ENCODE measurements at places on chromosomes 2 and 18. TPM values are rescaled to one million over a fixed set of nuclear protein-coding genes. Genes with fewer than 3 reads are reported as not detected.

DNA sequence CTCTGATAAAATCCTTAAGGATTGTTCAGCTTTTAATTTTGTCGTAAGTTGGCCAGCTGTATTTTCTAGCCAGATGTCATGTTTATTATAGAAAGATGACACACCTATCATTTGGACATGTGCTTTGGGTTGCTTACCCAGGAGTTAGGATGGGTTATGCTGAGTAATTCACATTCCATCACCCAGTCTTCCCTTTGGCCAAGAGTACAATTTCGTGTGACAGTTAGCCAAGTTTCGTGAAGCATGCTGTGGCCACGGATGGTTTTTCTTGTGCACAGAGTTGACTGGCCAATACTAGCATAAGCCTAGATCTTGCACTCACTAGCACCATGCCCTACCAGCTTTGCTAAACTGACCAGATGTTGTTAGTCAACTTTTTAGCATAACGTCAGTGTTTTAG, 5.8 kb downstream of the MAPRE3 start:
- DNase-seq: no peak

DNA sequence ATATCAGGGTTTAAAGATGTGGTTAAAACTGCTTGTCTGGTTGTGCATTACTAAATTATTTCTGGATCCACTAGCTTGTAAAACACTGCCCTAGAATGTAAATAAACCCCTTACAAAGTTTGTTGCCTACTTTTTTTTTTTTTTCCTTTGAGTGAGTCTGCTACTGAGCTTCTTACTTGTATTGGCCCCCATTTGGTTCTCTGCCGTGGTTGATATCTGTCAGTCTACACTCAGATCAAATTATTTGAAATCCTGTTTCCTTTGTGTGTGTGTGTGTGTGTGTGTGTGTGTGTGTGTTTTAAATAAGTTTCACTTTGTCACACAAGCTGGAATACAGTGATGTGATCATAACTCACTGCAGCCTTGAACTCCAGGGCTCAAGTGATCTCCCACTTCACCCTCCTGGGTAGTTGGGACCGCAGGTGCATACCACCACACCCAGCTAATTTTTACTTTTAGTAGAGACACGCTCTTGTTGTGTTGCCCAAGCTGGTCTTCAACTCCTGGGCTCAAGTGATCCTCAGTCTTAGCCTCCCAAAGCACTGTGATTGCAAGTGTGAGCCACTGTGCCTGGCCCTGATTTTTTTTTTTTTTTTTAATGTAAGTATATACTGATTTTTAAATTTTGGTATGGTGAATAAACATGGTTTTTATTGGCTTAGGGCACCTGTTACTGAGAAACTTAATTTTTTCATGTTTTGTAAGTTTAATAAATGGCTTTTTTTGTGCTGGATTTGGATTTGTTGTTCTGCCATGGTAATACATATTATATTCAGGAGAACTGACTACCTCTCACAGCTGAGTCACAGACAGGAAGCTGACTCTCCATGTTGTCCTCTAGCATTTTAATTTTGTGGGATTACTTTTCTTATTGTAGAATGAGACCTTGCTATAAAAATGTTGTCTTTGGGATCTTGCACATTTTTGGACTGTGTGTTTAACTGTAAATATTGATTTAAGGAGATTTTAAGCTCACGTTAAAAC, 48.5 kb downstream of the MAP4K4 start:
- DNase-seq: no peak

DNA sequence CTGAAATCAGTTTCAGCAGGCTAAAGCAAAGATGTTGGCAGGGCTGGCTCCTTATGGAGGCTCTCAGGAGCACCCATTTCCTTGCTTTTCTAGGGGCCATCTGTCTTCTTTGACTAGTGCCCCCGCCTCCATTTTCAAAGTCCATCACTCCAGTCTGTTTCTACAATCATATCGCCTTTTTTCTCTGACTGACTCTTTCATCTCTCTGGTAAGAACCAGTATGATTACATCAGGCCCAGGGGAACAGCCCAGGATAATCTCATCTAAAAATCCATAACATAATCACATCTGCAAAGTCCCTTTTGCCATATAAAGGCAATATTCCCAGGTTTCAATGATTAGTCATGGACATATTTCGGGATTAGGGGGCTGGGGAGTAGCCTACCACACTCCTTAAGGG, 57.0 kb downstream of the CUL3 start:
- no peak for DNase-seq

DNA sequence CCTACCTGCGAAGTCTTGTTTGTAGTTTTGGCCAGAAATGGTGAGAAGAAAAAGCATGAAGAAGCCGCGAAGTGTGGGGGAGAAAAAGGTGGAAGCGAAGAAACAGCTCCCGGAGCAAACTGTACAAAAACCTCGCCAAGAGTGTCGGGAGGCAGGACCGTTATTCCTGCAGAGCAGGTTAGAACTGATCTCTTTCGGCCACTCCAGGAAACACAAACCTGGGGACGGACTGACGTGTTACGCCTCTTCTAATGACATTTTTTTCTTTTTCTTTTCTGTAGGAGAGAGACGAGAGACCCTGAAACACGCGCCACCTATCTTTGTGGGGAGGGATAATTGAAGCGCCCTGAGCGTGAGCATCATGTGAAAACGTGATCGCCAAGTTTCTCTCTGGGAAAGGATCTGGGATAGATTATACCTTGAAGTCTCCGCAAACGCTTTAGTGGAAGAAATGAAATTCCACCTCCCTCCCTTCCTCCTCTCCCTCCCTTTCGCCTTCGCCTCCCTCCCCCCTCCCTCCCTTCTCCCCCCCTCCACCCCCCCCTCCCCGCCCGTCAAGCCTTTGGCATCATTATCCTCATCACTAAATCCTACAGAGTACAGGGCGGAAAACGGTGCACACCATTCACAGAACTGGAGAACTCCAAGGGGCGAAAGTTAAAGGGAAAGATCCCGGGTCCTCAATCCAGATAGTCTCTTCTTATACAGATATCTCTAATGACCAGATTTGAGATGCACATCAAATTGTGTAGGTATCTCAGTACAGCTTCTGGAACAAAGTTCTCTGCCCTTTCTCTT, at the start of gene ZEB2:
Gene ZEB2 (minus strand): TSS at position 186 of the 798 bp plus-strand sequence. CDS start 2,769 bp downstream, outside the sequence.
- no peak for DNase-seq

DNA sequence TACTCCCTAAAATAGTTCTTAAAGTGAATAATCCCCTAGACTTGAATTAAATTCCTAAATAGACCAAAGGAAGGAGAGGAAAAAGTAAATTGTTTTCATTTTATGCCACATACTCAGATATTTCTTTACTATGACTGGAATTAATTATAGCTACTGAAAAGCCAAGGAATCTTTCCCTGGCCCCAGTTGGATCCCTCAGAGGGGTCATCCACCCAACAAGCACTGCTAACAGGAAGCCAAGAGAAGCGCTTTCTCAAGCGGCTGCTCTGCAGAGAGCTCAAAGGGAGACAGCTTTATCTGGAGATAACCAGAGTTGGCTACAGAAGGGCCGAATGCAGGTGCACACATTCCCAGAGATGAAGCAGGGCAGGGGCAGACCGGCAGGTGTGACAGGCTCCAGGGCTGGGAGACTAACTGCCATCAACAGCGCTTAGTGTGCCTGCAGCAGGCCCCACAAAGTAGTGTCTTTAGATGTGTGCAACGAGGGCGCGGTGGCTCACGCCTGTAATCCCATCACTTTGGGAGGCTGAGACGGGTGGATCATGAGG, 51.1 kb downstream of the POLR1A start:
- DNase-seq: no peak

GRCh38 chr18:78742218-78742745, 237.3 kb upstream of the SALL3 start:
- no peak for DNase-seq

- no peak for DNase-seq
Observed at GRCh38 chr2:130756053-130756873, 923 bp downstream of the AMER3 start.

DNA sequence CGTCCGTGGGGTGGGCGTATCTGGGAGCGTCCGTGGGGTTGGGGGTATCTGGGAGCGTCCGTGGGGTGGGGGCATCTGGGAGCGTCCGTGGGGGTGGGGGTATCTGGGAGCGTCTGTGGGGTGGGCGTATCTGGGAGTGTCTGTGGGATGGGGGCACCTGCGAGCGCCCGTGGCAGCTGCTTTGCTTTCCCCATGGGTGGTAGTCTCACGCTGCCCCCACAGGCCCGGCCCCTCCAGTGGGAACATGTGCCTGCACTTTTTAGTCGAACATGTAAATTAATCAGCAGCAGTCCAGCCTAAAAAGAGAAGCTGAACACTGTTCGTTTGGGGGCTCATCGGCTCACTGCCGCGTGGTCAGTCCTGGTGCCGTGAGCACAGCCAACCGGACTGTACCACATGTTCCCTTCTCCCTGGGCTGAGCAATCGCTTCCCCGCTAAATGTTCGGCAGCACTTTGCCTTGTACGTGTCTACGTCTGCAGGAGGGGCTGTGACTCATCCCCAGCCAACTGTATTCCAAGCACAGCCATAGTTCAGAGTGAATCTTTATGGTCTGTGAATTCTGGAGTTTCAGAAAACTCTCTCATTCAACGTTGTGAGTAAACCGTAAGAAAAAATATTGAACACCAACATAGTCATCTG, 271.5 kb downstream of the AGAP1 start:
- DNase-seq: no peak

- DNase-seq: no peak
Observed at GRCh38 chr2:43212931-43213330, 13.5 kb downstream of the ZFP36L2 start.

DNA sequence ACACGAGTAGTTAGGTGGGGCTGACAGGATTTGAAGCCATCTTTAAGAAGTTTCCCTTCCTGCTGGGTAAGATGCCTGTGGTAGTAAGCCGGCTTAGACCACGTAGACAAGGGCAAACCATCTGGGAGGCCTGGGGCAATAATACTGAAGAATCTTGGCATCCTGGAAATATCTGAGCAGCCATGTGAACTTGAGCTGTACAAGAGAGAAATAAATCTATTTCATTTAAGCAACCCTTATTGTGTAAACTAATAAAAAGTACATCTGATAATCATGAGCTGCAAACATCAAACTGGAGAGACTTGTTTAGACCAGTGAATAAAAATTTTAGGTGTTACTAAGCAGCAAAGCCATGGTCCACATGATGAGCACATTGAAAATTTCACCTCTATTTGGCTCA, 11.4 kb upstream of the CETN1 start:
- peak; percentile 24 for DNase-seq

- DNase-seq: no peak
Observed at GRCh38 chr2:152167065-152167464, 8.5 kb downstream of the STAM2 start.

GRCh38 chr2:137888845-137889244, 75.4 kb upstream of the HNMT start:
- no peak for DNase-seq

- no peak for DNase-seq
Observed at GRCh38 chr2:56202381-56203121, 18.8 kb downstream of the CCDC85A start.

GRCh38 chr2:65299246-65299645, 71.6 kb downstream of the ACTR2 start:
- DNase-seq: no peak

DNA sequence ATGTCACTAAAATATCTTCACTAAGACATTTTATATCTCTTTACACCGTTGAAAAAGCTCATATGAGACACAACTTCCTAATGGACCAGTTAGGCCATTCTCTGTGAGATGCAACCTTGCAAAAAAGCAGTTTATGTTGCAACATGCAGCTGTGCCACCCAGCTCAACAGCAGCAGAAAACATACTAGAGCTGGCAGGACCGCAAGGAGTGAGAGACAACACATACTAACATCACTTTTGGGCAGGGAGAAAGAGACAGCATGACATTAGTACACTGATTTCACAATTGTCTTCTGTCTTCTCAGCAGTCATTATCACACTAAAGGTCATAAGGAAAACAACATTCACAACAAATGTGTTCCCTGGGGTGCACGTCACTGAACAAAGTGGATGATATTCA, 122.9 kb downstream of the EPB41L3 start:
- no peak for DNase-seq

DNA sequence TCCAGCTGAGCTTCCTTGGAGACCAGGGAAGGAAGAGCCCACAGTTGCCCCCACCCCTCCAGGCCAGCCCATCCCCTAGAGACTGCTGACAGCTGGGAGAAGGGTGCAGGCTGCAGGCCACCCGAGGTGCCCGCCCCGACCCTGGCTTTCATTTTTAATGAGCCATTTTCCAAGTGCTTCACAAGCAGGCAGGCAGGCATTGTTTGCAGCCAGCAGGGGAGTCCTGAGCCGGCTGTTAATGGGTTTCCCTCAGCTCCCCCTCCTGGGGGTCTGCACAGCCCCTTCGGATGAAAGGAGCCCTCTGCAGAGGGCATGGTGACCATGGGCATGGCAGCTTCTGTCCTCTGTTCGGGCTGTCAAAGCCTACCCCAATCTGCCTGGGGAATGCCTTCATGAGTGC, 94.5 kb downstream of the ZBTB7C start:
- no peak for DNase-seq

GRCh38 chr2:196546151-196546919, 93.2 kb upstream of the CCDC150 start:
- DNase-seq: no peak

- DNase-seq: no peak
Observed at GRCh38 chr2:10414591-10414990, 33.5 kb downstream of the ODC1 start.

DNA sequence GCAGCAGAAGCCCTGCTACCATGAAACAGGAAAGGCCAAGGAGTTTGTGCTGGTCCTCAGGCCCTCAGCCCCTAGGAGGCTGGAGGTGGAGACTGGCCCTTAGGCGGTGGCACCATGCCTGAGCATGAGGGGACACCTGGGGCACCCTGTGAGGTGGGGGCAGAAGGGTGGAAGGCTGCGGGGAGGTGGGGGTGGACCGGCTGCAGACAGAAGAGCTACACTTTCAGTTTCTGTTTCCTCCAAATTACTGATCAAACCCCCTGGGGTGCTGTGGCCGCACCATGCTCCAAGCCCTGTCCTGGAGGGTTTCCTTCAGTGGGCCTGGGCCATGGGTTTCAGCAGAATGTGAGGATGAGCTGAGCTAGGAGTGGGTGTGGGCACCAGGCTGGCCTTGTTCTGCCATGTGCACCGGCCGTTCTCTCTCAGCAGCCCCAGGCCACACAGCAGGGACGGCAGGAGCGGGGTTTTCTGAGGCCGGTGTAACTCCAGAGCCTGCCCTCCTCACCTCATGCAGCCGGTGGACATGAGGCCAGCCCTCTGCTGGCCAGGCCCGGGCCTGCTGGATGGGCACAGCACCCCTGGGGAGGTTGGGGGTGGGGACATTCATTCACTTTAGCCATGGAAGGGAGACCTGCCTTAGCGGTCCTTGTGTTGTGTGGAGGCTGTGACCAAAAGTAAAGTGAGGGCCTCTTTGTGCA, 51.5 kb downstream of the PLEKHB2 start:
- DNase-seq: no peak

GRCh38 chr18:75344161-75344560, 83.3 kb downstream of the SMIM21 start:
- DNase-seq: no peak

GRCh38 chr2:118122594-118123281, 34.5 kb downstream of the INSIG2 start:
- DNase-seq: no peak

GRCh38 chr2:168608796-168609195, 152.7 kb downstream of the CERS6 start:
- no peak for DNase-seq

- no peak for DNase-seq
Observed at GRCh38 chr2:1793001-1793867, 48.9 kb upstream of the PXDN start.

The PRKAG3 gene
- total RNA-seq: not detected

The LIMS3 gene
- 1.6 TPM for total RNA-seq

The ERFE gene
- total RNA-seq: not detected

The DES gene
- total RNA-seq: 29.6 TPM

The CCDC85A gene
- 11.5 TPM for total RNA-seq

The CRYGC gene
- not detected for total RNA-seq

Data from breast epithelium (tissue), 4 donors.